ENCODE measurements at places on chromosomes 4 and X.

GRCh38 chr4:2761035-2761923 lies 5.1 kb upstream of the TNIP2 start:
- DNase-seq, result no peak

DNA sequence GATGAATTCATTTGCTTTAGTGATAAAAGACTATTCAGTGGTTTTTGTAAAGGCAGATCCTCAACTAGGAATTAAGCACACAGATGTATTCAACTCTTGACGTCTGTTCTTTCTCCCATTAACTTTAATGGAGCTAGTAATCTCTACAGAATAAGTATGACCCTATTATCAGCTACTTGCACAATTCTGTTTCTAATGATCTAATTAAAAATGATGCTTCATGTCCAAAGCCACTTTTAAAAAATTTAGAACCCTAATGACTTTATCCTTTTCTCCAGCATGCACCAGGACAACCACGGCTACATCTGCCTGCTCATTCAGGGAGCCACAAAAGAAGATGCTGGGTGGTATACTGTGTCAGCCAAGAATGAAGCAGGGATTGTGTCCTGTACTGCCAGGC lies 85.4 kb downstream of the CBR4 start:
- no peak for DNase-seq

DNA sequence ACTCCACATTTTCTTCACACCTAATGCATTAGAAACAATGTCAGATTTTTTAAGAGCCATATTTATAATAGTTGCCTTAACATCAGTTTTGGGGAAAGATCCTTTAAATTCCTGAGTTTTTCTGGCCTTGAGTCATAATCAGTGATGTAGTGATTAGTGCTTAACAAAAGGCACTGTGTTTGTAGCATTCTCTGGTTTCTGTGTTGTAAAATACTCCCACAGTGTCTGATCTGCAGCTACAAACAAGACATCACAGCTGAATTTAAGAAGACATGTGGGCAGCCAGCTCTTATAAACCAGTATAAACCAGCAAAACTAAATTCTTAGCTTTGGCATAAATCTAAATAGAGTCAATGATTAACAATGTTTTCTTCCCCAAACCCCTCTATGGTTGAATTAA lies 233.8 kb downstream of the FSTL5 start:
- DNase-seq, result no peak

DNA sequence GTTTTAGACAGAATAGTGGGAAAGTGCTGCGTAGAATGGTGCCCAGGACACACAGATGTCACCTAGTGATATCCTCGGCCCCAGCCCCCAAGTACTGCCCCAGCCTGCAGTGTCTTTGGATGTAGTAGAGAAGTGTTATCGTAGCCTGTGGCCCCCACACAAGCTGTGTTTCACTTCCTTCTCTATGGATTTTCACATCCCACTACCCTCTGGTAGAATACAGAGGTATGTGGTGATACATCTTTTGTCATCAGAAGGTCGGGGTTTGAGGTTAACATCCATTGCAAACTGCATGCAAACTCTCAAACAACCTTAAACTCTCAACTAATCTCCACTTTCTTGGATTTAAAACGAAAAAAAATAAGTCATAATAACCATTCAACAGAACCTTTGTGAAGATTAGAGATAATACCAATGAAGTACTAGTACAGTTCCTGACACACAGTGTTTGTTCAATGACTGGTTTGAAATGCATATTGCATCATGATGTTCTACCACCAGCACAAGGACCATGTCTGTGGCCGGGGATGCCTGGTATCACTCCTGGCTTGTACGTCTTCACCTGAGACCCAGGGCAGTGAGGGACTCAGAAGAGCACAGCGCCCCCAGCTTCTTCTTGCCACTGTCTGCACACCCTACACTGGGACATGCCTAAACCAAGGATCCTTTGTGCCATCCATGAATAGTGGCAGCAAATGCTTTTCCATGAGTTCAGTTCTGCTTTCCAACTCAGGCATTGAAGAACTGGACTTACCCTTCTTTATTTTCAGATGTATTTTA lies 267.3 kb downstream of the DCTD start:
- DNase-seq, result no peak

DNA sequence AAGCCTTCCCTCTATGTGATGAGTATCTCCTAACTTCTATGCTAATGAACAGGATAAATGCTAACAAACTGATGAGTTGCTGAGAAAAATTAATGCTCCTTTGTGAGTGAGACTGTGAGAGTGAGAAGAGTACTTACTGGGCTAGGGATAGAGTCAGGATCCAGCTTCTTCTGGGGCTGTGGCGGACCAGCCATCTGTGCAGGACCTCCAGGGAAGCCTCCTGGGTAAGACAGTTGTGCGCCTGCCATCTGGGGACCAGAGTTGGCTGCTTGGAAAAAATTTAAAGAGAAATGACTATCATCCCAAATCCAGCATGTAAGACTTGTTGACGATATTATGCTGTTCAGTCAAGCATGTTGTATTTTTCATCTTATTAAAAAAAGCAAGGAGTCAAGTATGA lies 21.0 kb downstream of the SEC24D start:
- no peak for DNase-seq

- no peak for DNase-seq
Observed at GRCh38 chrX:89124985-89125384, 378.0 kb downstream of the CPXCR1 start.

DNA sequence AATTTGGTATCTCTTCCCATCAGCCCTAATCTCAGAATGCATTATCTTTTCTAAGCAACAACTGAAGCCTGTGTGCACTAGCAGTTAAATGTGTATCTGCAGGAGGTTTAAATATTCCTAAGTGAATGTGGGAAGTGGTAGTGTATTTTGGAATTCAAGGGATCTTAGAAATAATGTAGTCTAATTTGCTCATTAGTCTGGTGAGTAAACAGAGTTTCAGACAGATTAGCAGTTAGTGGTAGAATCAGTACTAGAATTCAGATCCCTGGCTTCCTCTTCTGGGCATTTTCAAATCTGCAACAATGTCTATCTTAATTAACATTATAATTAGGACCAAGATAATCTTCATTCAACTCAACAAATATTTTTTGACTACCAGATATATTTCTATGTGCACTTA lies 11.7 kb upstream of the CXCL2 start:
- DNase-seq, result no peak

GRCh38 chrX:24682739-24683432 lies 10.8 kb upstream of the POLA1 start:
- DNase-seq, result peak; percentile 38

GRCh38 chrX:63754860-63755579 lies 30.0 kb downstream of the ARHGEF9 start:
- peak; percentile 82 for DNase-seq

DNA sequence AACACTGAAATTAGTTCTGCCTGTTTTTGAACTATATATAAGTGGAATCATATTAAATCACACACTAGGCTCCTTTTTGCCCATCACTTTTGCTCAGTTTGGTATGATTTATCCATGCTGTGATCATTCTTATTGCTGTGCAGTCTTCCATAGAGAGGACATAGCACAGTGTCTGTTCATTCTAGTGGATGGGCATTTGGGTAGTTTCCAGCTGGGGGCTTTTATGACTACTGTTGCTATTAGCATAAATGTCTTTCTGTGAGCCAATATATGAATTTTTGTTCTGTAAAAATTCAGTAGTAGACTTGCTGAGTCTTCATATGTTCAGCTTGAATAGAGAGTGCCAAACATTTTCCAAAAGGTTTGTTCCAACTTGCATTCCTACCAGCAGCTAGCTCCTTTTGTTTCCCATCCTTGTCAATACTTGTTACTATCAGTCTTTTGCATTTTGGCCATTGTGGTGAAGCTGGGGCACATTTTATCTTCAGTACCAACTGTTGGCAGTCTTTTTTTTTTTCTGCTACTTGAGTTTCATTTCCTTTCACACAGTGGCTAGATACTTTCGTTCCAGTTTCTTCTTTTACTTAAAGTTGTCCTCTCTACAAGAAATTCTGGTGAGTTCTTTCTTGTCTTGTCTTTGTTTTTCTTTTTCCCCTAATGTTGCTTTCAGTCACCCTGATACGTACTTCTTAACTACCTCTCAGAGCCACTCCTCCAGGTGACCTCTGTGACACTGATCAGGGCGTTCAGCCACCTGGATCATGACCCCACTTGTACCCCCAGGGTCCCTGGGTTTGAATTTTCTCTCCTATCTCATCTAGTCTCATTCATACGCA lies 87.0 kb downstream of the ANXA3 start:
- no peak for DNase-seq

DNA sequence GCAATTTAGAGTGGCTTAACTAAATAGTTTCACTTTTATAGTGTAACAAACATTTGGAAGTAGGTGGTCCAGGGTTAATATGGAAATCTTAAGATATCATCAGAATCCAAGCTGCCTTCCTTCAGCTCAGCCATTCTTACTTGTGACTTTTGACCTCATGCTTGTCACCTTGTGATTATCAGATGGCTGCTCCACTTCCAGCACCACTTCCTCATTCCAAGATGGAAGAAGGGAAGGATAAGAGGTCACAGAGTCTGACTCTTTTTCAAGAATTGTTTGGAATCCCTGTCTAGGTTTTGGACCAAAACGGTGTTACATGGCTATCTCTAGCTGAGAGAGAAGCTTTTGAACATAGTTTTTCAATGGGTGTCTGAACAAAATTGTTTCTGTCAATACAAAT lies 39.9 kb downstream of the MTTP start:
- no peak for DNase-seq

- DNase-seq, result no peak
Observed at GRCh38 chrX:76434103-76434741, 6.7 kb downstream of the MAGEE1 start.

DNA sequence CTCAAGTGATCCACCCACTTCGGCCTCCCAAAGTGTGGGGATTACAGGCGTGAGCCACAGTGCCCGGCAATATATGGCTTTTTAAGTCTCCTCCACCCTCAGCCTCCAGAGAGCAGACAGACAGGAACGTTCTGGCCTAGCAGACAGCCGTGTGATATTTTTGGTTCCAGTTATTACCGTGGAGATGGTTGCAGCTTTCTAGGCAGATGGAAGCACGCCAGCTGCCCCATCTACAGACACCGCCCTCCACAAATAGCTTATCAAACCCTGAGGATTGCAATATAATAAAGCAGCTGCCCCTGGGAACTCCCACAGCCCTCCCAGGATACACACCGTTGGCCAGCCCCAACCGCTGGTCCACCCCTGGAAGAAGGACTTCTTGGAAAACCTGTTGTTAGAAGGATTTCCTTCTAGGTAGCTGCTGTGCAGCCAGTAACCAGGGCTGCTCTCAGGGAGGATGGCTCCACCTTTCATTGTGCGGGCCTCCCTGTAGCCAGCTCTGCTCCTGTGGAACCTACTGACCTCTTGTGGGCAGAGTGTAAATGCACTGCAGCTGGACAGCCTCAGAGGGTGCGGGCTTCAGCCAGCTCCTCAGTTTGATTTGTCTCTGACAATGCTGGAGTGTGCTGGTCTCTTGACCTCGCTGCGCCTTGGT lies 44.0 kb downstream of the SLC25A5 start:
- DNase-seq, result no peak

GRCh38 chr4:57443787-57444186 lies 333.6 kb upstream of the IGFBP7 start:
- DNase-seq, result no peak

- no peak for DNase-seq
Observed at GRCh38 chrX:114028907-114029662, 554.8 kb upstream of the HTR2C start.

DNA sequence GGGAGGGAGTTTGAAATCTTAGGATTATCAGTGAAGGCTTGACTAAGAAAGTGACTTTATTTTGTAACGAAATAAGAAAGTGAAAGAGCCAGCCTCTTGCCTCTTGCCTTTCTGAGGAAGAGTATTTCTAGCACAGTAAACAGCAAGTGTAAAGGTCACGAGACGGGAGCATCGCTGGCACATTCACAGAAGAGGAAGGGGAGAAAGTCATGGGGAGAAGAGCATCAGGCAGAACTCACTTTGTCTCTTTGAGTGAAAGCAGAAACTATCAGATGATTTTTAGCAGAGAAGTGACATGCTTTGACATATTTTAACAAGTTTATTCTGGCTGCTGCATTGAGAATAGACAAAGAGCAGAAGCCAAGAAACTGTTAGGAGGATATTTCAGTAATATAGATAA lies 313.8 kb downstream of the CAMK2D start:
- no peak for DNase-seq

- no peak for DNase-seq
Observed at GRCh38 chr4:31959972-31960371, 1239.8 kb downstream of the PCDH7 start.

DNA sequence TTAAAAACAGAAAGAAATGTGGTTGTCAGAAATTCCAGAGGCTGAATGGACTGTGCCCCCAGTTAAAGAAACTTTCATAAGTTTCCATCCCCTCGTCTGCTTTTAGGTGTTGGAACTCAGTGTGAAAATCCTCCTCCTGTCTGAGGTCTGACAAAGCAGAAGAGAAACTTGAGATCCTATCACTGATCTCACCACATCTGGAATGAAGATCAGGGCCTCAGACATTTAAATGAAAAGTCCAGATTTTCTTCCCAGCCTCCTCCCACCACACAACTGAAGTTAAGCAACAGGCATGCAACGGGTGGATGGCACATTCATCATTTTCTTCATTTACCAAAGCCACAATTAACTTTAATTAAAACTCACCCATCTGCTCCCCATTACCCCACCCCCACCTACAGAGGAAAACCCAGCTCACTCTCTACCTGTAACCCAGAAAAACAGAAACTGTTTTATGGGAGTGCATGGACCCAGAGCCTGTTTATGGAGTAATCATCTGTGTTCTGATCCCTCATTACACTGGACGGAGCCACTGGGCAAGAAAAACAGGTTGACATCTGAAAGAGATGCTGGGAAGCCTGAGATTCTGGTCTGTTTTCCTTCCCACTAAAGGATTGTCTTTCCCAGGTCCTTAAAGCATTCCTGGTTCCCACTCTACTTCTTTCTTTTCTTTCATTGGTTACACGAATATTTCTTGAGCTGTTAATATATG lies 58.1 kb upstream of the HOPX start:
- no peak for DNase-seq

DNA sequence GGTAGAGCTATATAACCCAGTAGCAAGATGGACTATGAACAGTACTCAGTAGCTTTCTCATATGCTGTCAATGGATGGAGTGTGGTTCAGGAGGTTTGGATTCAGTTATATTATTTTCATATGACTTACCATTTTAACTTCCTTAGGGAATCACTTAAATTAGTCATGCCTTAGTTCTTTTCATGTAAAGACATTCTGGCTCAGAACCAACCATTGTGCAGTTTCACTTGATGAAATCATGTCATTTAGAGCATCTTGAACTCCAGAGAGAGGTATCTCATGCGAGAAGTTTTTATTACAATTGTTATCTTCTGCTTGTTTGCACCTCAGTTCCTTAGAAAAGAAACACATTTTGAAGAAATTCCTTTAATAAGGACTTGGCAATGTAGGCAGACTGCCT lies 55.8 kb downstream of the IL1RAPL2 start:
- no peak for DNase-seq

DNA sequence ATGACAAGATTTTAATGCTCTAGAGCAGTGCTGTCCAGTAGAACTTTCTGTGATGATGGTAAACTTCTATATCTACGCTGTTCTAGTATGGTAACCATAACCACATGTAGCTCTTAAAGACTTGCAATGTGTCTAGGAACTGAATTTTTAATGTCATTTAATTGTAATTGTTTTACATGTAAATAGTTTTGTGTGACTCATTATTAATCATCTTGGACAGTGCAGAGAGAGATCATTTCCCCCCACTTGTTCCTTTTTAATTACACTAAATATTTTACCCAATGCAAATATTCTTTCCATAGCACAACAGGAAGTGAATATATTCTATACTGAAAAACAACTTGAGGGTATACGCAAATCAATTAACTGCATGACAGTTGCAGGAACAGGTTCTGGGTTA lies 5.8 kb downstream of the ATG4A start:
- no peak for DNase-seq

- no peak for DNase-seq
Observed at GRCh38 chr4:101282076-101282844, 65.1 kb downstream of the PPP3CA start.

GRCh38 chr4:61199873-61200186 lies 296 bp upstream of the ADGRL3 start:
- DNase-seq, result no peak
